ENCODE measurements at places on chromosomes 5 and 9.

- no peak for DNase-seq
Observed at GRCh38 chr5:124865603-124866354, 119.3 kb upstream of the ZNF608 start.

DNA sequence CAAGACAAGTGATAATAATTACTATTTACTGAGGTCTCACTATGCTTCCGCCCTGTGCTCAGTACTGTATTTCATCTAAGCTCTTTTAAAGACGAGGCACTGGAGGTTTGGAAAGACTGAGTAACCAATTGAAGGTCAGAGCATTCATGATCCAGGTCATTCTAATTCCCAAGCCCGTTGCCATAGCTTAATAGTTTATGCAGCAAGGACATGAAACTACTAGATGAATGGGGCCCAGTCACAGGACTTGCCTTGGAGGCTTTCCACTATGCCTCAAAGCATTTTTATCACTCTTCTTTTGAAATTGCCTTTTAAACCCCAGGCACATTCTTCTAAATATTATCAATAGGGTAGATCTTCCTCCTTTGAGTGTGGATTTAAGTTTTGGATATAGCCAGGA lies 17.2 kb upstream of the NFIB start:
- no peak for DNase-seq

DNA sequence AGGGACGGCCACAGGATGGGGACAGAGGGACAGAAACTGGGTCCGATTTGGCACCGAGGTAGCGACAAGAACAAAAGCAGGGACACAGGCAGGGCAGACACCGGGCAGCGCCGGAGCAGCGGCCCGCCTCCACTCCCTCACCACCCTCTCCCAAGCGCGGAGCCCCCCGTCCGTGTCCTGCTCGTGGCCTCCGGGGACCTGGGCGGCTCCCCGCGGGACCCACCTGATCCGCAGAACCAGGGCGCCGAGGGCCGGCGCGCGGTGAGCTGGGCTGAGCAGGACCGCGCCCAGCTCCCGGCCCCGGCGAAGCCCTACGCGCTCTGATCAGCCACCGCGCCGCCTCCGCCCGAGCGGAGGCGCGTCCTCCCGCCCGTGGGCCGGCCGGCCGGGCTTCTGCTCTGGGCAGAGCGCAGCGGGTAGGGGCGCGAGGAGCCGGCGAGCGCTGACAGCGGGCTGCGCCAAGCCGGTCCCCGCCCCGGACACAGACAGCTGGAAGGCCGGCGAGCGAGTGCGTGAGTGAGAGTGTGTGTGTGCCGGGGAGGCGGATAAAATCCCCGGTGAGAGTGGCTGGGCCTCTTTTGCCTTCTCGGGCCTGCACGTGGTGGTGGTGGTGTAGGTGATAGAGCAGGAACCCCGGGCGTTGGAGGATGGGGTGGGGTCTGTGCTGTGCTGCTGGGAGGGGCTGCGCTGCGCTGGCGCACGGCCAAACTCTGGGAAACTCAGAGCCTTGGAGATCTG lies at the start of gene GGTA1:
Gene GGTA1, minus strand, starts transcription at position 418 of the 738 bp plus-strand sequence. CDS start 31,922 bp downstream, outside the sequence.
- peak; percentile 71 for DNase-seq

DNA sequence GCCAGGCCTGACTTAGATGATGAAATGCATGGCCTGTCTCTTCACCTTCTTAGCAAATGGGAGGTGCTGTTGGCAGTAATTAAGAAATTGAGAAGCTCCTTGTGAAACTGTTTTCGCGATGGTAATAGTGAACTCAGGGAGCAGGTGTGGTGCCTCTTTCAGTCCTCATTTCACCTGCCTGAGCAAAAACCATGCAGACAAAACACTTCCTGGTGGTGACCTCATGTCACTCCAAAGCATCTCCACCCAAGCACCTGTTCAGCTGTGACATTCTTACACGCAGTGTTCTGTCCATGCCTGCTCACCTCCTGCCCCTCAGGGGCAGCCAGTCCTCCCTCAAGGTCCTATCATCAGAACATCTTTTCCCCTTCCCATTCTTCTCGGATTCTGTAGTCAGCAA lies 146.5 kb downstream of the CD180 start:
- no peak for DNase-seq

GRCh38 chr5:76787237-76787636 lies 31.6 kb upstream of the F2RL1 start:
- DNase-seq = no peak

DNA sequence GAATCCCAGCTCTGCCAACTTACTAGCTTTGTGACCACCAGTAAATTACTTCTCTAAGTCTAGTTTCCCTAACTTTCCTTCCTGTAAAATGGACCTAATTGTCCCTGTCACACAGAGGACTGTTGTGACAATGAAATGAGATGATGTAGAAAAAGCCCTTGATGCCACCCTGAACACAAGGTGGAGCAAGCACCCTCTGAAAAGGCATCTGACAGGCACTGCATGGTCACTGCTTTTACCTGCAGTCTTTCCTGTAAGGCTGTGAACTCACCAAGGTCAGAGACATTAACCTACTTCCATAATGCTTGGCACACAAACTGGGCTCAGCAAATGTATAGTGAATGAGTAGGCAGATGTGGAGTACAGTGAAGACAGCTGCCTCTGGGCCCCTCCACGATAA lies 6.1 kb downstream of the SLC31A2 start:
- DNase-seq = no peak

DNA sequence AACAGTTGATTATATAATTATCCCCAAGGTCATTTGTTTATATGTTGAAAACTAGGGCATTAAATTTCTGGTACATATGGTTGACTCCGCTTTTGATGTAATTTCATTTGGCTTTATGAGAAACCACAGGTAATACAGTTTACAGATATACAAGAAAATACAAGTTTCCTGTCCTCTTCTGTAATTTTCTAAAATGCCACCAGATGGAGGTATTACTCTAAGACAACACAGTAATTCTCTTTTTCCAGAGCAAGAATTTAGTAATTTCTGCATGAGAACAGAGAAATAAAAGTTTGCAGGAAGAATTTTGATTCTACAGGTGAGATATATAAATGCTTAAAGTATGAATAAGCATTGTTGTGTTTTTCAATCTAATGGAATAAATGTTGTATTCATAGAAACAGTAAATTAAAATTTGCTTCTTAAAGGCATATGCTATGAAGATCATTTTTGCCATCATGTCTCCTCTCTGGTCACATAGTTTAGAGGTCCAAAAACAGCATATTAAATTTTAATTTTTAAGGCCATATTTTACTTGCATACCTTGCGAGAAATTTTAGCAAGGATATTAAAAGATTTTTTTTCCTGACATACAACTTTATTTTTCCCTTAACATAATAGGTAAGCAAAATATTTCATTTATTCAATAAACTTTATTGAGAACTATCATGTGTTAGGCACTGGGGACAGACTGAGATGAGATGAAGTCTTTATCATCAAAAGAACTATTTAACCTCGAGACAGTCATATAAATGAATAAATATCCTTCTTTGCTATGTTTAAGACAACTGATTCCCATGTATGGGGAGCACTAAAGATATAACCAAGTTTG lies 22.7 kb downstream of the CHD1 start:
- DNase-seq = no peak

DNA sequence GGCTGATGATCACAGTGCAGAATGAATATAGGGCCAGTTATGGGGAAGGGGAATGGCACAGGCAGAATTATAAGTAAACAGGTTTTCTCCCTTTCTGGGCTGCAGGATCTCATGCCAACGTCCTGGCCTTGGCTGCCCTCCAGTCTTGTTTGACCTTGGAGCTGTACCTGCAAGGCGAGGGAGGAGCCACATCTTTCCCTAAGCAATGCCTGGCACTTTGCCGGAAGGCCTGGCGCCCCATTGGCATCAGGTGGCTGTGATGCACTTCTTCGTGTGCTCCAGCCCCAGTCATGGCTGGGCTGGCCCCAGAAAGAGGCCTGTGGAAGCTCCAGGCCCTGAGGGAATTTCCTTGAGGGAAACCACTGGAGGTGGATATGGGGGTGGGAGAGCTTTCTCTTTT lies 16.7 kb upstream of the IQGAP2 start:
- no peak for DNase-seq
